Activated naive CD4-positive, alpha-beta T cell (primary cell): ENCODE measurements at places on chromosomes 12 and 14.
A peak's percentile ranks its signal among the peaks of the same experiment; 100 is the strongest.

- DNase-seq: no peak
These were observed 167.1 kb downstream of the ADGRD1 start for GRCh38 chr12:131120831-131121271.

- DNase-seq: no peak
These were observed 194.3 kb downstream of the DACT1 start for GRCh38 chr14:58832095-58832521.

- DNase-seq: no peak
These were observed 85.1 kb downstream of the DERA start for GRCh38 chr12:15996254-15996653.

GRCh38 chr12:52631676-52632459, 13.5 kb upstream of the KRT73 start:
- DNase-seq: no peak

DNA sequence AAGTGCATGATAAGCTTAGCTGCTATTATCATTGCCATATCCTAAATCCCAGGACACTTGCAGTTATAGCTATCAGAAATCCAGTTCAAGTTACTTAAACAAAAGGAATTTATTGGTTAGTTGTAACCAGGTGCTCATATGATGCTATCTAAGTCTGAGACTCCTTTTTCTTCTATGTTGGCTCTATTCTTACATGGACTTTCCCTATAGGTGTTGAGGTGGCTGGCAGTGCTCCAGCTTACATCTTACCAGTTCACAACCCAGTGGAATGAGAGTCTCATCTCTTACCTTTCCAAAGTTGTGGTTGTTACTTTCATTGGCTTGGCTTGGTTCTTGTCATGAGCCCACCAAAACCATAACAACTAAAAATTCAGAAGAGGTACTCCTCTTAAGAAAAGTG, 94.6 kb downstream of the DACT1 start:
- no peak for DNase-seq

GRCh38 chr12:75890660-75891059, 140.9 kb downstream of the PHLDA1 start:
- DNase-seq: no peak

GRCh38 chr14:37709419-37710195, 114.2 kb downstream of the TTC6 start:
- no peak for DNase-seq

GRCh38 chr12:118145113-118145797, 9.3 kb downstream of the PEBP1 start:
- DNase-seq: no peak

GRCh38 chr14:39175445-39176262, 600 bp downstream of the PNN start:
- DNase-seq: peak; percentile 21

- no peak for DNase-seq
These were observed 64.9 kb upstream of the STRN3 start for GRCh38 chr14:31090883-31091764.

DNA sequence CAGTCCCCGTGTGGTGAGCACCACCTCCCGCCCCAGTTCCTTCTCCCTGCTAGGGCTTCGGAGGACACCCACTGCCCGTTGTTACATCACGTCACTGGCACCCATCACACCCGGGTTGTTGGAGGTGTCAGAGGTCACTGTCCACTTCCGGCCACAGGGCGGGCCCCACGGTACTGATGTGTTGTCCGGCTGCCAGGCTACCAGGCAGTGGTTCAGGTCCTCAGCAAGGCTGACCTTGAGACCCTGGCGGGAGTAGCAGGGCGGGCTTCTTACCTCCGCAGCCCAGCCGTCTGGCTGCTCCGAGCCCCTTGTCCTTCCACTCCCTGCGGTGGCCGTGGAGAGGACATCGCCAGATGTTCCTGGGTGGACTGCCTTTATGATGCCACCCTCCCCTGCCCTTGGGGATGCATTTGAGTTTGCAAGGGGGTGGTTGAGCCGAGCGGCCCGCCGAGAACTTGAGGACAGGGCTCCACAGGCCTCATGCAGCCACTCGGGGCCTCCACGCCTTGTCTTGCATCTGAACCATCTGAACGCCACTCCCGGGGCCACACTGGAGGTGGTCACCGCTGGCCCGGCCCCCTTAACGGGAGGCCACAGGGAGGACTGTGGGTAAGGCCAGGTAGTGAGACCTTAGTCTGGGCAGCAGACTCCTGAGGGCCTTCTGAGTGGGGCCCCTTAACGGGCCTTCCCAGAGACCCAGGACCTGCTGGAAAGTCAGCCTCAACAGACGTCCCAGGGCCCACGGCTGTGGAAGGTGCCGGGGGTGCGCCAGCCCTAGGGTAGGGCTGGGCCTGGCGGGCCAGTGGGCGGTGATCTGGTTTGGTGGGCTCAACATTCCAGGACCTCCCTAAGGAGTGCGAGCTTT, 27.1 kb upstream of the PLD4 start:
- no peak for DNase-seq

GRCh38 chr12:108861878-108862587, 4.7 kb upstream of the SSH1 start:
- DNase-seq: no peak

GRCh38 chr12:6872073-6873048, 742 bp downstream of the SPSB2 start:
- peak; percentile 64 for DNase-seq

DNA sequence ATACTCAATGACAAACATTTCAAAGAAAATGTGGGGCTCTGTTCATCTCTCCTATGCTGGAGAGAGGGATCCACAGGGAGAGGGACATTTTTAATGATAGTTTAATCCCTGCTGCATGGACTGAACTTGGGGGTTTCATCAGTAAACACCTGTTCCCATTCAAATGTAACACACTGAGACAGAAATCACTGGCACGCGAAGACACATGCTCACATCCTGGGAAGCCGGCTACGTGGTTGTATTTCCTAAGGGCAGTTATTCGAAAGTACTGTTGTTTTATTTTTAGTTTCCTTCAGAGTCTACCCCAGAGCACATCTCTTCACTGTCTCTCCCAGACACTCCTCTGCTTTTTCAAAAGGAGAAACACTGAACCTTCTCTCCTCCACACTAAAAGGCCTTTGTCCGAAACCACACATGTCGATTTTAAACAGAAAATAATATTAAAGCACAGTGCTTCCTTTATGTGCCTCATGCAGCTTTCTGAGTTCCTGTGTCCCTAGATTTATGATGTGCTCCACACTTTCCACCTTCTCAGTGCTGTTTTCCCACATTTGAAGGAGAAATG, 52.8 kb downstream of the PTHLH start:
- no peak for DNase-seq

DNA sequence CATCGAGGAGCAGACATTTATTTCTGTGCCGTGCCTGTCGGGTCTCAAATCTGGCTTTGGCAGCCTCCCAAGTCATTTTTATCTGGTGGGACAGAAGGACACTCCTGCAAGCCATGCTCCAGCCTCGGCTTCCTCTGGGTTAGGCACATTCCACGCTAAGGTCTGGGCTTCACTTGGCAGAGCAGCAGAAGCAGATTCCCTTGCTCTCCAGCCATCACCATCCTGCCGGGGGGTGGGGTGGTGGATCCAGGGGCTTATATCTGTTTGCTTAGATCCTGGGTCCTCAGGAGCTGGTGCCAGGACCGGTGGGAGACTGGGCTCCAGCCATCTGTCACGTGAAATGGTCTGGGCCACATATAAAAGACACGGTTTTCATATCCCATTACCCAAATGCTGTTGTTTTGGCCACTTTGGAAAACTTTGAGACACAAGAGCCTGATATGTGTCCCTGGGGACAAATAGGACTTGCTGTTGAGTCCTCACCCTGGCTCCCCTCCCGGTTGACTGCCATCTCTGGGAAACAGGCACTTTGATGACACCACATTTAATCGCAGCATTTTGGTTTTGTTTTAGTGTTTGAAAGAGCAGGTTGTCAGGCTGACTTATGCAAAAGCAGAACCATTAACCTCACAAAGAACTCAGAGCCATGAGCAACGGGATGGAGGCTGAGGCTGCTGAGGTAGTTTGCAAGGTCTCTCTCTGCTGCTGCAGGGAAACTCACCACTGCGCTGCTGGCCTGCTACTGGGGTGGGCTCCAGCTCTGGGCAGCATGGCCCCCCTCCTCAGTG, 69.6 kb upstream of the PRMT8 start:
- no peak for DNase-seq

DNA sequence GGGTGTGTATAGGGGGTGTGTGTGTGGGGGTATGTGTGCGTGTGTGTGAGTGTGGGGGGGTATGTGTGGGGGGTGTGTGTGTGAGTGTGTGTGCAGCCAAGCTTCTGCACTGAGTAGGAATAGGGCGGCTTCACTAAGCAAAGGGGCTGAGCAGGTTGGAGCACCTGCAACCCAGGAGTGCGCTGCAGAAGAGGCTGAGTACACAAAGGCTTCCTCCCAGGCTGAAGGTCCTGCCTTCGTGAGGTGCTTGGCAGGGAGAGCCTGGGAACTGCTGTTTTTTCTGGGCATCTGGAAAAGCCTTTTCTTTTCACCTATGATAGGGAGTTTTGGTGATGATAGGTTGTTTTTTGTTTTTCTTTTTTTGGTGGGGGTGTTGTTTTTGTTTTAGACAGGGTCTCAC, 6.0 kb upstream of the NUDT14 start:
- no peak for DNase-seq

- no peak for DNase-seq
These were observed 167.9 kb downstream of the NUAK1 start for GRCh38 chr12:105970885-105971284.

DNA sequence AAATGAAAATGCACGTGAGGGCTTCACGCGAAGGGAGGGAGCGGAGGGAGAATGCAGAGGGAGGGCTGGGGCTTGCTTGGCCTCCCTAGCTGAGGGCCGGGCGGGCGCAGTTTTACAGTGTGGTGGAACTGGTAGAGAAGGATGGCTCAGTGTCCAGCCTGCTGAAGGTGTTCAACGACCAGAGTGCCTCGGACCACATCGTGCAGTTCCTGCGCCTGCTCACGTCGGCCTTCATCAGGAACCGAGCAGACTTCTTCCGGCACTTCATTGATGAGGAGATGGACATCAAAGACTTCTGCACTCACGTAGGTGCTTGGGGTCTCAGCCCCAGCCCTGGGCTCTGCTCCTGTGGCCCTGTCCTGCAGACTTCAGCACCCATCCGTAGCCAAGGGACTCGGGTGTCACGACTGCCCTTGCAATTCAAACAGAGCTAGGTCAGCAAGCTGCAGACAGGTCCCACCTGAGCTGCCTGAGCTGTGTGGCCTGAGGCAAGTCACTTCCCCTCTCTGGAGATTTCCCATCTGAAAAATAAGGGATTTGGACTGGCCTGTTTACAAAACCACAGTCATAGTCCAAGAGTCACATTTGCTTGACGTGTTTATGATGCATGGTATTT, 18.4 kb downstream of the OTUB2 start:
- no peak for DNase-seq

GRCh38 chr12:62697893-62698292, 231.3 kb downstream of the MON2 start:
- no peak for DNase-seq

GRCh38 chr12:52612431-52613383, 5.7 kb downstream of the KRT73 start:
- DNase-seq: no peak

GRCh38 chr14:60723907-60724618, at the start of gene SIX4:
SIX4 (minus strand) TSS chr14:60724351; CDS start chr14:60724074, 277 bp downstream.
- no peak for DNase-seq

GRCh38 chr14:77616133-77616453, 344 bp downstream of the SPTLC2 start:
- no peak for DNase-seq

GRCh38 chr14:72952171-72952570, 25.9 kb downstream of the DCAF4 start:
- no peak for DNase-seq

- no peak for DNase-seq
These were observed 30.6 kb downstream of the LRCOL1 start for GRCh38 chr12:132579744-132580143.

DNA sequence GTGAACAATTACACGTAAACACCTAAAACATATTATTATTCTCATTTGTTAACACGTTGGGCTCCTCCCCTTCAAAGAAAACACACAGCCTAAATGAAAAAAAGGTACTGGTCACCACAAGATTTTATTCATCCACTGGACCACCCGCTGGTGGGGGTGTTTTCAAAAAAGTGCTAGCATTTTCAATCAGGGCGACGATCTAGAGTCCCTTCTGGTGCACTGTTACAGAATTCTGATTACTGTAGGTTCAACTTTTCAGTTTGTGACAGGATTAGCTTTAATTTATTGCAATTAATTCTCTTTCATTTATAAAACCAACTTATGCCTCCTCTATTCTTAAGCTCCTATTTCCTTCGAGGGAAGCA, 443 bp downstream of the MAGOHB start:
- no peak for DNase-seq

DNA sequence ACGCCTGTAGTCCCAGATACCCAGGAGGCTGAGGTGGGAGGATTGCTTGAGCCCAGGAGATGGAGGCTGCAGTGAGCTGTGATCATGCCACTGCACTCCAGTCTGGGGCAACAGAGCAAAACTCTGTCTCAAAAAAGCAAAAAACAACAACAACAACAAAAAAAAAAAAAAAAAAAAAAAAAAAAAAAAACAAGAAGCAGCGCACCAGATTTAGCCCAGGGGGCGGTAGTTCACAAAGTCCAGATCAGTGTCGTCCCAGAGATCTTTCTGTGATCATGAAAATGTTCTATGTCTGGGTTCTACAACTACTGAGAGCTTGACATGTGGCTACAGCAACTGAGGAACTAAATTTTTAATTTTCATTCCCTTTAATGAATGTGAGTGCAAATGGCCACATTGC, 27.4 kb downstream of the OAS2 start:
- no peak for DNase-seq

GRCh38 chr12:14256121-14256520, 109.4 kb upstream of the ATF7IP start:
- DNase-seq: no peak

GRCh38 chr14:29016050-29016900, 249.7 kb downstream of the FOXG1 start:
- DNase-seq: no peak

GRCh38 chr12:64545081-64545382, 65.3 kb upstream of the RASSF3 start:
- DNase-seq: no peak

GRCh38 chr14:103013028-103013427, 44.3 kb downstream of the CDC42BPB start:
- no peak for DNase-seq

DNA sequence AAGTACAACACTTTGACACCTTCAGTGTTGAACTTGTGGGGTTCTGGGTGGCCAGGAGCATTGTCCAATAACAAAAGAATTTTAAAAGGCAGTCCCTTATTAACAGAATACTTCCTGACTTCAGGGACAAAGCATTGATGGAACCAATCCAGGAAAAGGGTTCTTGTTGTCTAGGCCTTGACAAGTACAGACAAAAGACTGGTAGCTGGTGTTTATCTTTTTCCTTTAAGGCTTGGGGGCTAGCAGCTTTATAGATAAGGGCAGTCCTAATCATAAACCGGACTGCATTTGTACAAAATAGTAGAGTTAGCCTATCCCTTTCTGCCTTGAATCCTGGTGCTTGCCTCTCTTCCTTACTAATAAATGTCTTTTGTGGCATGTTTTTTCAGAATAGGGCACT, 27.4 kb downstream of the FAM177A1 start:
- DNase-seq: no peak

GRCh38 chr12:66693901-66694513, 15.1 kb upstream of the GRIP1 start:
- no peak for DNase-seq

GRCh38 chr14:80323038-80323665, 111.8 kb upstream of the DIO2 start:
- DNase-seq: no peak
